Vagina (tissue), 2 donors: ENCODE measurements at places on chromosomes 1 and 21.

DNA sequence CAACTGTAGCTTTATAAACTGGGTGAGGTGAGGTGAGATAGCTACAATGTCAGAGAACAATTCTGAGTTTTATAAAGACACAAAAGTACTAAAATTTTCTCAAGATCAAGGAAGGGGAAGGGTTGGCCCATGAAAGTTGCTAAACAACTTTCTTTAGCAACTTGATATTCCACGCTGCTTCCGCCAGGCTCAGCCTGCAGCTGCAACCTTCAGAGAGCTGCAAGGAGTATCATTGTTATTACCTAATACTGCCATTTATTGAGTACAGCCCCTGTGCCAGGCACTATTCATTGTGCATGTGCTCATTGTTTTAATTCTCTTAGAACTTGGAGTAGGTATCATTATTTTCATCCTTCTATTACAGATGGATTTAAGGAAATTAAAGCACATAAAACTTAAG lies 34.1 kb upstream of the SUCO start:
- no peak for DNase-seq

GRCh38 chr1:69321311-69321710 lies 246.4 kb upstream of the LRRC7 start:
- no peak for DNase-seq

DNA sequence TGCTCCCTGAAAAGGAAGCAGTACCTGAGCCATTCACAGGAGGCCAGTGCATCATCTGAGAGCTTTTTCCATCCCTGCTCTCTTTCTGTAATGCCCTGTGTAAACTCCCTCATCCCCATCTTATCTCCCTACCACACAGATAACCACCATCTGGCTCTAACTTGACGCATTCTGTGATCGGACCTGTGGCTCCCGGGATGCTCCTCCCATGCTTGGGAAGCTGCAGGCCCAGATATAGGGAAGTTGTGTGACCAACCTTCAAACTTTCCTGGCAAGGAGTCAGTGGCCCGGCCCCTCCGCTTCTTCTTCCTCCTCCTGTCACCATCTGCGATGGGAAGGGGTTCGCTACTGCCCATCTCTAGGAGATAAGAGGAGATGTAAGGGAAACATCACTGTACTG lies 21.1 kb downstream of the MKNK1 start:
- no peak for DNase-seq

DNA sequence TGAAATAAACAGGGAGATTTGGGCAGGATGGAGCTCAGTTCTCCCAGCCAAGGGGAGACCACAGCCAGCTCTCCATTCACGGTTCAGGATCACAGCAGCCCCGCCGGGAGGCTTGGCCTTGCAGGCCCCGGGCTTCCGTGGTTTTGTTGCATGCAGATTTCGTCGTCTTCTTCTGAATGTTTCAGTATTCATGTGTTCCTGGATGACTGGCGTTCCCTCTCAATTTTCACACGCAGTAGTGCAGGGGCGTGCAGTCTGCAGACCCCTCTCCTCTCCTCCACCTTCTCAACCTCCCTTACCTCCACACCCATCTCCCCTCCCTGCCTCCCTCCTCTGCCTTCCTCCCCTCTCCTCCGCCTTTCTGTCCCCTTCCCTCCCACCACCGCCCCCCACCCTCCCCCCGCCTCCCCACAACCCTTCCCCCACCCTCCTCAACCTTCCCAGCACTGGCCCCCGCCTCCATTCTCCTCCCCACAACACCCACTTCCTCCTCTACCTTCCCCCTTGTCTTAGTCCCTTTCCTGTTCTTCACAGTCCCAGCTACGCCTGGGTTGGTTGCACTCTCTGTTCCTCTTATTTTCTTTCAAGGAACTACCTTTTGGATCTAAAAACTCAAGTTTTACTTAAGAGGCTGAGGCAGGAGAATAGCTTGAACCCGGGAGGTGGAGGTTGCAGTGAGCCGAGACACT lies 8.4 kb upstream of the SLC19A1 start:
- DNase-seq = no peak

- DNase-seq = no peak
Observed at GRCh38 chr1:5993556-5994491, 1.6 kb upstream of the NPHP4 start.

DNA sequence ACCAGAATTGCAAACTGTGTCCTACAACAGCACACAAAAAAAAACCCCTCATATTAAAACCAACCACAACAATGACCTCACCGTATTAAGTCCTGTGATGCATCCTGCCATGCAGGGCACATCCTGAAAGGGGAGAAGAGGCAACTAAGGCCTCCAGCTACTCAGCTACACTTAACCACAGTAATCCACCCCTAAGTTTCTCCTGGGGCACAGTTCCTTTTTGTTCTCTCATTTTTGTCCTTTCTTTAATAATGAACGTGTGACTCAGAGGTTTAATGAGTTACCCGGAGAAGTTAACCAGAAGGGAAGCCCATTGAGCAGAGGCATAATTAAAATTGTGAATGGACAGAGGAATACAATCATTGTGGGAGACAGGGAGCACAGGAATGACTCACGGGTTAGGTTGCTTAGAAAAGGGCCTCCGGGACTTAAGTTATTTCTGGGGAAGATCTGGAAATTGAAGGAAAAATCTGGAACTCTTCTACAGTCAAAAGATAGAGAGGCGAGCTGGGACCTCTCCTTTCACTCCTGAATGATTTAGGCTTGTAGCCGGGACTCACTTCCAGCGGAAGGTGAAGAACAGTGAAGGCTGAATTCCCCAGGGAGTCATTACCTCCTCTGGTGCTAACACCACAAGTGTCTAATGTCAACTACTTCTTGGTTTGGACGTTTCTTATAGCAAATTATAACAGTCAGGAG lies 36.9 kb upstream of the HIVEP3 start:
- DNase-seq = no peak

DNA sequence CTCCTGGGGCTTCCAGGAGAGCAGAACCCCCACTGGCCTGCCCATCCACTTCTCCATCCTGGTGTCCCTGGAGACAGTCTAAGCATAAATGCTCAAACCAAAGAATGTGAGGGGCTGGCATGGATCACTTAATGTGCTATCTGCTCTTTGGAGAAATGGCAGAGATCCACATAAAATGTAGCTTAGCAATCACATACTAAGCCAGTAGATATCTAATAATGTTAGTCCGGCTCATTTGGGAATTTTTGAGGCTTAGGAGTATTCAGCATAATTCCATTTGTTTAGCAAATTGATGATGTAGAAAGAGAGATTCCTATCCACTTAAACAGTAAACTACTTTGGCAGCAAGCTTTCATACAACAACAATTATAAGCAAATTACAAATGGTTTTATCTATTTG lies 90.7 kb downstream of the TENT5C start:
- no peak for DNase-seq

DNA sequence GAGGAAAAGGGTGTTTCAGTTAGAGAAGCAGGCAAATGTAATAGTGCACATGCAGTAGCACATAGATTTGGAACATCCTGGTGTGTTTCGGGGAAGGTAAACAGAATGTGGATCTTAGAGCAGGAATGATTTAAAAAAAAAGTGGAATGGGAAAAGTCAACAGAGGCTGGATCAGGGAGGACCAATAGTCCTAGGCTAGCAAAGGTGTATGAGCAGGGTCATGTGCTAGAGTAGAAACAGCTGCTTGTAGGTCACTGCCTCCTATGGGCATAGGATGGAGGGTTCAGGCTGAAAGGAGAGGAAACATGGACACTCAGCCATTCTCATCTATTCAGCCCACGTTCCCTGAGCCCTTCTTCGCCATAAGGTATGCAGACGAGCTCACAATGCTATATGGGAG lies 3.7 kb upstream of the KPNA6 start:
- no peak for DNase-seq

DNA sequence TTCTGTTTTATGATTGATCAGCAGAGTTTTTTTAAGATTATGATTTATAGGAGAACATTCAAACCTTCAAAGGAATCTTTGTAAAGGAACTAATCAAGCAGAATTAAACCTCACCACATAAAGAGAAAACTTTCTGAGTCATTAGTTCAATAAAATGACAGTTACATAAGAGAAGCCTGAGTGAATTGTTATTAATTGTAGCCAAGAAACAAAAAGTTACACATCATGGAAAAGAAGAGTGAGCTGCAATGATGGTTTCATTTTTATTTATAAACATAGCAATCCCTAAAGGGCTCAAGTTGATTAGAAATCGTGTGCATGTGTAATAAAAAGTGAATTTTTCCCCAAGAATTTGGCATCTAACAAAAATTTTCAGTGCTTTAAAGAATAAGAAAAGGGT lies 731.4 kb downstream of the LTN1 start:
- DNase-seq = no peak

GRCh38 chr1:60068393-60069045 lies 5.1 kb downstream of the C1orf87 start:
- DNase-seq = no peak

GRCh38 chr1:9267827-9268581 lies 24.7 kb upstream of the SPSB1 start:
- no peak for DNase-seq

- DNase-seq = no peak
Observed at GRCh38 chr1:216175714-216176113, 247.5 kb downstream of the USH2A start.

GRCh38 chr1:237042526-237042891 lies 525 bp downstream of the RYR2 start:
- no peak for DNase-seq

DNA sequence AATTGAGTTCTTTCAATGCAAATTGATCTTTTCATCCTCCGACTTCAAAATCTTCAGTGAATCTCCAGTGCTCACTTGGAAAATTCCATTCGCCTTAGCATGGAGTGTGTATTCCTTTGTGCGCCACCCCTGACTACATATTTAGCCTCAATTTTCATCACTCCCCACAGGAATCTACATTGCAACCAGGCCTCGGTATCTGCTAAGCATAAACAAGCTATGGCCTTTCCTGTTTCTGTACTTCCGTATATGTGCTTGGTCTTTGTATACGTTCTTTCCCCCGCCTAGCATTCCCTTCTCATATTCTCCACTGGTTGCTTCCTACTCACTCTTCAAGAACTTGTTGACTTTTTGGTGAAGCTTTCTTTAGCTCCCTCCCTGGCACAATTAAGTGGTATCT lies 470.8 kb downstream of the LMO4 start:
- DNase-seq = no peak

GRCh38 chr1:51915951-51916350 lies 37.4 kb upstream of the NRDC start:
- no peak for DNase-seq

DNA sequence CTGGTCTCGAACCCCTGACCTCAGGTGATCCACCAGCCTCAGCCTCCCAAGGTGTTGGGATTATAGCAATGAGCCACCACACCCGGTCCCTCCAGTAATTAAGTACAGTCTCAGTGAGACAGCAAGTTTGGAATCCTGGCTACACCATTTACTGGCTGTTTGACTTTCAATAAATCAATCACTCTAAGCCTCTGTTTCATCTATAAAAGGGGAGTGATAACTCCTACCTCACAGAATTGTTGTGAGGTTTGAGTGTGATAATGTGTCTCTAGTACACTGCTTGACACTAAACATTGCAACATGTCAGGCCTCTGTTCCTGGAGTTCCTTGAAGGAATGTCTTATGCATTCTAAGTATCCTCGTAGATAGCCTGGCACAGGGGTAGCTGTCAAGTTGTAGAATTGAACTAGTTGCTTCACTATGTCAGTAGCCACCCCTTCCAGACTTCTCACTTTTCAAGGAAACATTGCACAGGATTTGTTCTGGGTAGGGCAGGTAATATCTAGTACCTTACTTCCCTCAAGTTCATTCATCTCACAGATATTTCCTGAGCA lies 12.4 kb downstream of the ENTREP3 start:
- DNase-seq = no peak

GRCh38 chr1:166165661-166166328 lies 1.0 kb downstream of the FAM78B start:
- DNase-seq = no peak

GRCh38 chr1:245605480-245606156 lies 450.8 kb downstream of the KIF26B start:
- no peak for DNase-seq

GRCh38 chr1:44010935-44011471 lies 19.6 kb downstream of the CCDC24 start:
- DNase-seq = no peak
